ENCODE measurements at places on chromosomes 16 and 17.

GRCh38 chr17:5045496-5045895 is 10.3 kb upstream of the SLC52A1 start:
- DNase-seq = no peak

GRCh38 chr17:73706428-73706827 is 62.2 kb upstream of the SDK2 start:
- no peak for DNase-seq

DNA sequence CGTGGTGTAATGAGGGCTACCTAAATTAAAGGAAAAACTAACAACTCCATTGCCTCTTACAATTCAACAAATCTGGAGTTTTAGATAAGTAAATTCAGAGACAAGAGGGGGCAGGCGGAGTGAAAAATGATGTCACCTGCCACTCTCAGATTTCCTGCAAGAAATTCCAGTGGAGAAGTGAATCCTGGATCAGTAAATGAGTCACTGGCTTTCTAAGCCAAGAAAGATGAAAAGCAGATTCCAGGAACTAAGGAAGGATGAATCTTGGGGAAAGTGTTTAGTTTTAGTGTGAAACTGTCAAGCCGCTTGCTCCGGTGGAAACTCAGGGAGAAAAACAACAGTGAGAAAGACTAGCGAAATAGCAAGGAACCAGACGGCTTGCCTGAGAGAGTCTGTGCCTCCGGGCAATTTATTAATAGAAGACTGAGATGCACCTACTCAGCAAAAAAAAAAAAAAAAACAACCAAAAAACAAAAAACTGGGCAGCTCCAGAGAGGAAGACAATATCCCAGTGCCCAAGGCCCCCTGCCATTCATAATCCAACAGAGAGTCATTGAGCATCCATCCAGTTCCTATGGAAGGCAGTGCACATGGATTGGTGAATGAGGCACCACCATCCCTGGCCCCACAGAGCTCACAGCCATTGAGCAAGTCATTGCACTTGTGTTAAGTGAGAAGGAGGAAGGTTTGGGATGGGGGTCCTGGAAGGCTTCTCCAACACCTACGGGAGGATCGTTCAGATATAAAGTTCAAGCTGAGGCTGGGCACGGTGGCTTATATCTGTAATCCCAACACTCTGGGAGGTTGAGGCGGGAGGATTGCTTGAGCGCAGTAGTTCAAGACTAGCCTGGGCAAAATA is 12.1 kb upstream of the RIPOR1 start:
- peak; percentile 59 for DNase-seq

- DNase-seq = no peak
Observed at GRCh38 chr17:58047376-58048150, 35.7 kb upstream of the DYNLL2 start.

GRCh38 chr17:1004769-1005295 is 7.9 kb downstream of the TIMM22 start:
- no peak for DNase-seq

DNA sequence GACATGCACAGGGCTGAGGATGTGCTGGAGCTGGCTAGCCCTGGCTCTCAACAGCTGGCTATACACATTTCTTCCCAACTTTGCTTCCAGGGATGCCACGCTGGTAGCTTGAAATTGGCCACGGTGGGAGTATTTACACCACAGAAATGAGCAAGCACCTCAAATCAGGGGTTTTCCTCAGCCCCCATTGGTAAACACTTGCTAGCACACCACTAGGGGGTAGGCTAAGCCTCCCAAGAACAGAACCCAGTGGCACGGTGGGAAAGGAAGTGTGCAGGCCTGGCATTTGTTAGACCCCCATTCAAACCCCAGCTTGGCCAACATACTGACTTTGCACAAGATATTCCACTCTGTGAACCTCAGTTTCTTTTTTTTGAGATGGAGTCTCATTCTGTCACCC is 12.9 kb downstream of the DRC3 start:
- DNase-seq = no peak

DNA sequence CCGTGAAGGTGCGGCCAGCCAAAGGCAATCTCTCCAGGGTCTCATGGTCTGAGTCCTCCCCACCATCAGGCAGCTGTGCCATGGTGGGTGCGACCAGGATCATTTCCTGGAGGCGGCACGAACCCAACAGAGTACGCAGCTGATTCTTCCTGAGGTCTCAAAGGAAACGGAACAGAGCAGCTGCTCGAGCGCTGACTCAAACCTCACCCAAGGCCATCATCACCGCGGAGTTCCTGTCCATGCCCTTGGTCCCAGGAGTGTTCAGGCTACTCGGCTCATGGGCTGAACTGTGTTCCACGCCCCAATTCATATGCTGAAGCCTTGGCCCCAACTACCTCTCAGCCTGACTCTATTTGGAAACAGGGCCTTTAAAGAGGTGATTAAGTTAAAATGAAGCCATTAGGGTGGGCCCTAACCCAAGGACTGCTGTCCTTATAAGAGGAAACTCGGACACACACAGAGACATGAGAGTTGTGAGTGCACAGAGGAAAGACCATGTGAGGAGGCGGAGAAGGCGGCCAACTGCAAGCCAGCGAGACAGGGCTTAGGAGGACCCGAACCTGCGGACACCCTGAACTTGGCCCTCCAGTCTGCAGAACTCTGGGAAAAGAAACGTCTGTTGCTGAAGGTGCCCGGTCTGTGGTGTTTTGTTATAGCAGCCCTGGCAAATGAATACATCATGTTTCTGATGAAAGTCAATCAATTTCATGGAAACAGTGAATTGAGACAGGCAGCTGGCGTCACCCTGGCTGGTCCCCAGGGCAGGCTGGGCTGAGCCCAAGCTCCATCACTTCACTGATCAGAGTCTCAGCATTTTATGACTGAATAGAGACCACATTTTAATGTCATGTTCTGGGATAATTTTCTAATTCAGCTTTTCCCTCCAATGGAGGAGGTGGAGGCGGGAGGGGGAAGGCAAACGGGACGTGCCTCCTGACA is 13.7 kb downstream of the MXRA7 start:
- no peak for DNase-seq

DNA sequence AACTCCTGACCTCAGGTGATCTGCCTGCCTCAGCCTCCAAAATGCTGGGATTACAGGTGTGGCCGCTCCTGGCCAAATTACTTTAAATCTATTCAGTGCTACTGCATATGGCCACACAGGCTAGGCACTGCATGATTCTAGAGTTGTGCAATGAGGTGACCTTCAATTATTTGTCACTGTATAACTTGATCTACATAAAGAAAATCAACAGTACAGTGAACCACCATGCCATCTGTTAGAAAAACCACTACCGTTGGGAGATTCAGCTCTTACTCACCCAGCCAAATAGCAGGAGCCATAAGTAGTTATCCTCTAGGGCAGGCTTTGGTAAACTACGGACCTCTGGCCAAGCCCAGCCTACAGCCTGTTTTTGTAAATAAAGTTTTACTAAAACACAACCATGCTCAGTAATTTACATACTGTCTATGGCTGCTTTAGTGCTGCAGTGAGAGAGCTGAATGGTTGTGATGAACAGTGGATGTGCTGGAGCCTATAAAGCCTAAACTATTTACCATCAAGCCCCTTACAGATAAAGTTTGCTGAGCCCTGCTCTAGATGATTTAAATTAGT is 40.7 kb upstream of the TANC2 start:
- peak; percentile 9 for DNase-seq

DNA sequence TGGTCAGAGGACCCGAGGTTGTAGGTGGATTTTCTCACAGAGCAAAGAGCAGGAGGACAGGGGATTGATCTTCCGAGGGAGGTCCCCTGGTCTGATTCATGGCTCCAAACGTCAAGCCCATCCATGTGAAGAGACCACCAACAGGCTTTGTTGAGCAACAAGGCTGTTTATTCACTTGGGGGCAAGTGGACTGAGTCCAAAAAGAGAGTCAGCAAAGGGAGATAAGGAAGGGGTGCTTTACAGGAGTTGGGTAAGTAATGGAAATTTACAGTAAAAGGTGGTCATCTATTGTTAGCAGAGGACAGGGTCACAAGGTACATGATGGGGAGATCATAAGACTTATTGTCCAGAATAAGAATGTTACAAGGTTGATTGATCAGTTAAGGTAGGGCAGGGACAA is 2285.8 kb downstream of the TP53TG3F start:
- no peak for DNase-seq

GRCh38 chr16:84874004-84874435 is 54.2 kb downstream of the CRISPLD2 start:
- no peak for DNase-seq

- no peak for DNase-seq
Observed at GRCh38 chr17:2309338-2310154, 5.8 kb downstream of the SRR start.

DNA sequence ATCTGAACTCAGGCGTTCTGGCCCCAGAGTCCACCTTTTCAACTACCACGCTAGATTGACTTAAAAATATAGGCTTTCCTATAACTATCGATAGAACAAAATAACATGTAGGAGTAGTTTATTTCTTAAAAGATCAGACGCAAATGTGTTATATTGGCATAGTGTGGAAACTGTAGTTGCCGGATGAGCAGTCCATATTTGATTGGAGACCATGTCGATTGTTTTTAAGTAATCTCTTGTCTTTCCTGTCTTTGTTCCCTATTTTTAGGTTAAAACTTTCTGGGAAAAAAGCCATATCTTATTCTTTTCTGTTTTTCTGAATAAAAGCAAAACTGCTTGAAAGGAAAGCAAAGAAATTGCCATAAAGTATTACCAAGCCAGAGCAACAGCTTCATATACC is 53.1 kb downstream of the GAN start:
- no peak for DNase-seq

- no peak for DNase-seq
Observed at GRCh38 chr17:41001795-41002194, 2.1 kb upstream of the KRTAP3-2 start.

- DNase-seq = no peak
Observed at GRCh38 chr17:73271072-73271471, 9.4 kb upstream of the CPSF4L start.

GRCh38 chr17:73118139-73118538 is 25.7 kb upstream of the SLC39A11 start:
- DNase-seq = no peak

- no peak for DNase-seq
Observed at GRCh38 chr16:25481636-25482035, 210.1 kb upstream of the HS3ST4 start.

GRCh38 chr16:22782314-22782713 is 31.6 kb upstream of the HS3ST2 start:
- DNase-seq = no peak

DNA sequence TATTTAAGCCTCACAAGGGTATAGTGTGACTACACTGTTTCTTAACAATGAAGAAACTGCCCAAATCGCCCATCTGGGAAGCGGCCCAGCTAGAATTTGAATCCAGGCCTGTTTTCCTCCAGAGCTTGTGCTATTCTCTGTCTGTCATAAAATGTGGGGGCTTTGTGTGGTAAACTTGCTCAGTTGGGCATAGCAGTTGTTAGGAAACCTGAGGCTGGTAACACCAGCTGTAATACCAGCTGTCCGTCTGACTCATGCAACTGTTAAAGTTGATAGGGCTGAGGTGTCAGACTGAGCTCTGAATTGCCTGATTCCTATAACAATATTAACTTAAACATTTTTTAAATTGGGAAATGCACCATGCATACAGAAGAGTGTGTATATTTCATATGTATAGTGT is 9.3 kb downstream of the NOD2 start:
- DNase-seq = no peak

DNA sequence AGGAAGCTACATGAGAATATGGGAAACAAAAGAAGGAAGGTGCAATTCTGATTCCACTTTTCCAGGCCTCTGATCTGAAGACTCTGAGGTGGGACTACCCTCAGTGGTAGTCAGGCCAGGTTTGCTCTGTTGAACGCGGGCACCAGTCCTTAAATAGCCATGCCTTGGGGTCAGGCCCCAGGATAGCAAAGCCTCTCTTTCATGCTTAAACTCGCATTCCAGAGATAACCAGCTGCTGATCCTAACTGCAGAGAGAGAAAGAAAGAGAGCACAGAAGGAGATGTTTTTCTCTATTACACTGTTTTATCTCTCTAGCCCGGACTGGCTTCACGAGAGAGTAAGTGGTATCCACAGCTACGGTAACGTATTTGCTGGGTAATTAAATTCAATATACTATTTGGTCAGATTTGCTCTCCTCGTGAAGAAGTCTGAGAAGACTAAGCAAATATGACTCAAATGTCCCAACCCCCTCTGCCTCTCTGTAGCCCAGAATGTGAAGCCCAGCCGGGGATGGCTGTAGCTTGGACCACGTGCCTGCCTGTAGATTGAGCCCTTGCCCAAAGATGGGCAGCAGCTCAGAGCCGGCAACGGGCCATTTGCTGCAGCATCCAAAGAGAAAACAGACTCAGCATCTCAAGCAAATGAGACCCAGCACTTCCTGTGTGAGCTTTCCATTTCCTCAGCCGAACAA is 122.2 kb downstream of the SMG6 start:
- peak; percentile 92 for DNase-seq

DNA sequence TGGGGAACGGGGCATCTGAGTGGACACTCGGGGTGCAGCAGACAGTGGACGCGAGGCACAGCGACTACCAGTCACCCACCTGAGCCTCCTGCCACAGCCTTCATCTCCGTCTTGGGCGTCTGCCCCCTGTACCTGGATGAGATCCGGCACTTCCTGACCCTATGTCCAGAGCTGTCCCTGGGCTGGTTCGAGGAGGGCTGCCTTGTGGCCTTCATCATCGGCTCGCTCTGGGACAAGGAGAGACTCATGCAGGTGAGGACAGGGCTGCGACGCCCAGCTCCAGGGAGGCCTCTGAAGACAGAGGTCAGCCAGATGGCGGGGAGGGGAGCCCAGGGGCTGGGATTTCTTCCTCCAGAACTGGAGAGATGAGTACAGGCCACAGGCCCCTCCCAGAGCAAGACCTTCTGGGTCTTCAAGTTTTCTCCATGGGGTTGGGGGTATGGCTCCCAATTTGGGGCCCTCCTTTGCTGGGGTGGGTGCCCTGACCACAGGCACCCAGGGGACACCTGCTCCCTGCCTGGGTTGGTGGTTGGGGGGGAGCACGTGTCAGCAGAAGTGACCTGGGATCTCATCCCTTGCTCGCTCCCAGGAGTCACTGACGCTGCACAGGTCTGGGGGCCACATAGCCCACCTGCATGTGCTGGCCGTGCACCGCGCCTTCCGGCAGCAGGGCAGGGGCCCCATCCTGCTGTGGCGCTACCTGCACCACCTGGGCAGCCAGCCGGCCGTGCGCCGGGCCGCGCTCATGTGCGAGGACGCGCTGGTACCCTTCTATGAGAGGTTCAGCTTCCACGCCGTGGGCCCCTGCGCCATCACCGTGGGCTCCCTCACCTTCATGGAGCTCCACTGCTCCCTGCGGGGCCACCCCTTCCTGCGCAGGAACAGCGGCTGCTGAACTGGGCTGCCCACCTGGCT is 1.9 kb downstream of the AANAT start:
- DNase-seq = no peak

DNA sequence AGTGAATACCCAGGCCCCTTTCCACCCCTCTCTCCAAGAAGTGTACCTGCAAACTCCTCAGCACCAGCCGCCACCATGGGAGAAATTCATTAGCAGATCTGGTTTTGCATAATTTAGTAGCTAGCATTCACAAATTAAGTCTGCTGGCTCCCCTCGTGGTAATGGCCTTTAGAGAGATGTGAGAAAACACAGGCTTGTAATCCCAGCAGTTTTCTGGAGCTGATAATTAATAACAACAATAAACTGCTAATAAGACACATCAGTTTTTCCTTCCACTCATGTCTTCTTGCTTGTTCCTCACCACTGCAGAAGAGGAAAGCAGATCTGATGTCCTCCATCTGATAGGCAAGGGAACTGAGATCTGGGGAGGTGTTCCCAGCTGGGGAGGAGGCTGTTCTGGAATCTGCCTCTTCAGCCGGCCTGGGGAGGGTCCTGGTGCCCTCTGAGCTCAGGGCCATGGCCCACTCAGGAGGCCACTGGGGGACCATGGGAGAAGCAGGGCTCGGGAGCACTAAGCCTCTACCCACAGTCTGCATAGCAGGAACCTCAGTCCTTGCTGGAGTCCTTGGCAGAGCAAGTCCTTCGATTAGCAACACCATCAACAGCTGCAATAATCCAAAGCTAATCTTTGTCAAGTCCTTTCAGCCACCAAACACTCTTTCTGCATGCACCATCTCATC is 74.2 kb upstream of the DNAJA2 start:
- no peak for DNase-seq

All from HFFc6 (cell line).